ENCODE measurements at places on chromosomes 7 and 10.

DNA sequence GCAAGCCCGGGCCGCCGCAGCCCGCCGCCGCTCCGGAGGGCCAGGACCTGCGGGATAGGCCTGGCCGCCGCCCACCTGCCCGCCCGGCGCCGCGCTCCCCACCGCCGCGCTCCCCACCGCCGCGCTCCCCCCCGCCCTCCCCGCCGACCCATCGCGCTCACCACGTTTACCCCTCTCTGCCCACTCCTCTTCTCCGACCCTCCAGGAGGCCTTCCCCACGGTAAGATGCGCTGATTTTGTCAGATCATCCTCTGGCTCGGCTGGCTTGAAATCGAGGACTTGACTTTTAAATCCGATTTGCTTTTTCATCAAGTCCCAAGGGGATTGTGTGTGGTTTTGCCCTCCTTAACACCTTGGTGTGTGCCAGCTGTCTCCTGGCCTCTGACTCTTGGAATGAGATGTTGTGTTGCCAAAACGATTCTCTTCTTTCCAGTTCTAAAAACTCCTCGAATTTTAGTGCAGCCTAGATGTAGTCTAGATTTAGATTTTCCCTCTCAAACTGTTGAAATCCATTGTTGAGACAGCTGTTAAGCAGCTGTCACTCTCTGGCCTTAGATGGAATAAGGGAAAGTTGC, 738 bp downstream of the POM121 start:
- DNase-seq, result no peak

DNA sequence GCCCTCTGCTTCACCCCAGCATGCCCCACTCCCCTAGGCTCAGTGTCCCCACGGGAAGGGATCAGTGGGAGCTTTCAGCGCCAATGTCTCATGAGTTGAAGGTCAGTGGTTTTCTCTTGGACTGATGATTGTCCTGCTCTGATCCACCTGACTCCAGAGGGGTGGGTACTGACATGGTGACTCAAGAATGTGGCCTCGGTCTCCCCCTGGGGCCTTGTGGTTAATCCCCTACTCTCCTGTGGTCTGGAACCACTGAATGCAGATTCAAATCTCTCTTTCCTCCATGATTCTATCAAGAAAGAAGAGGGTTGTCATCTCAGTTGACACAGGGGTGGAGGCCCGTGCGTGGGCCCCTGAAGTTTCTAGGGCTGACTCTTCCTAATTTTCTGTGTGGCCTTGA, 176.9 kb downstream of the RPS24 start:
- DNase-seq, result no peak

- no peak for DNase-seq
These were observed 38.8 kb upstream of the CFAP46 start for GRCh38 chr10:132981173-132981555.

DNA sequence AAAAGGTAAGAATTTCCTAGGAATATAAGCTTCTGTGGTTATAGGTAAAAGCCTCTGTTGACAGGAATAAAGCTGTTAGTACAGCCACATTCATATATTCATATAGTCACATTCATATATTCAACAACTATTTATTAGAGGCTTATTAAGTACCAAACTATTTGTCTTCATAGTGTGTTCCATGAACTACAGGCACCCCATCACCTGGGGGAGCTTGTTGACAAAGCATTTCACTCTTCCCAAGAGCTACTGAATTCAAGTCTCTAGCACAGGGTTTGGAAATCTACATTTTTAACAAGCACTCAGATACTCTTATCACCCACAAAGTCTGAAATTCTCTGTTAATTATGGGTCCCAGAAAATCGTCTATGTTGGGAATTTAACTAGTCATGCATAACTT, 110.6 kb downstream of the RNLS start:
- no peak for DNase-seq

GRCh38 chr10:101284744-101285463, 55.6 kb upstream of the LBX1 start:
- no peak for DNase-seq

- DNase-seq, result no peak
These were observed 138.0 kb downstream of the TACC2 start for GRCh38 chr10:122126763-122127659.

GRCh38 chr10:33547976-33548375, 213.5 kb upstream of the NRP1 start:
- DNase-seq, result no peak

DNA sequence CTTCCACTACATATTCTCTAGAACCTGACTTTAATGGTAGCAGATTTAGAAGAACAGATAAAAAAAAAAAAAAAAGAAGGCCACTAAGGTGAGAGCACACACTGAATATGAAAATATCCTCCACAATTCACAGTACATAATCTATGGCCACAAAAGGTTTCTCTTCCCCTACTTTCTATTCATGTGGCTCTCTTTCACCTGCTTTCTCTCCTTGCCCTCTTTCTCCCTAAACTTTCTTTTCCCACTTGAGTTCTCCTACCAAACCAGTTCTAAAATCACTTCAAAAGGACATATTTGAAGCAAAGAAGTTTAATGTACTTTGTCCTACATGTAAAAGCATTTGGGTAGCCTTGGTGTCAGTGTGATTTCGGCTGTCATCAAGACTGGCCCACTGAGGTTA, 18.5 kb upstream of the DLX6 start:
- DNase-seq, result no peak

DNA sequence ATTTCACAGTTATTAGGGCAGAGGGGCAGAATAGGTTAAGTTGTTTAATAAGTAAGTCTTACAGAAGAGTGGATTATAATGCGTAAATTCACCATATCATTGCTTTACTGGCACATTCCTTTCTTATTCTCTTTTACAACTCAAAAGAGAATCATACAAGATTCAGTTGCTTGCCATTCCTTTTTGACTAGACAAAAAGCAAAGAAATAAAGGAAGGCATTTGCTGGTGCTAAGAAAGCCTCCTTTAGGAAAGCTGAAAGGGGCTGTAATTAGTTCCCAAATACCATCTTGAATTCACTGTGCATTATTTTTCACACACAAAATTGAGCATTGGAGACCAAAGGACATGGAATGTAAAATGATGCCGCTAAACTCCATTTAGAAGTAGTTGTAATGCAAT, 499.3 kb downstream of the NXPH1 start:
- DNase-seq, result no peak

DNA sequence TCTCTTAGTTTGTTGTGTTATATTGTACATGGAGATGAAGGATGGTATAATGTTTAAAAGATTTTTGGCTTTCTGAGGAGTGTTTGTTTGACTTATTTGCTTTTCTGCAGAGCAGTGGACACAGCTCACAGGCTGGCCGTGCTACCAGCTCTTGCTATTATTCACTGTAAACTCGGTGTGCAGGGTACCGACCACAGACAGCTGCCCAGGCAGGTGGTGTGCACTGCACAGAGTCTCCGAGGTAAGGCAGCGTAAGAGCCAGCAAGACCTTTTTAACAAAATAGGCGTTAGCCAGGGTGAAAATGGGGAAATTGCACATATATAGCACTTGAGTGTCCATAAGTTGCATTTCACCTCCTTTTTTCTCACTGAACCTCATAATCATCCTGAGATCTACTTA, 438.0 kb downstream of the CNTNAP2 start:
- DNase-seq, result no peak

DNA sequence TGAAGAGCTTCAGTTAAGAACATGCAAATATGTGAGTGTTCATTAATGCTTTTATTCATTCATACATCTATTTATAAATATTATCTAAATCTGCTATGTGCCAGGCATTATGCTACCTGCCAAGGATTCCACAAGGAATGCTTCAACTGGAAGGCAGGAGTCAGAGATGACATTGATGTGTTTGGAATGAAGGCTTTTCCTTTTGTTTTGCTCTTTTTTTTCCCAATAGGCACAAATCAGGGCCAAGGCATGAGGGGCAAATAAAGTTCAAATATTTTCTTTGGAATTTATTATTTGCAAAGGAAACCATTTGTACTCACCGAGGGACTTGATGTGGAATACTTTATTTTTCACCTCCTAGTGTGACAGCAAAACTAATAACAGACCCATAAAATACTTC, 530.3 kb downstream of the ARL4A start:
- no peak for DNase-seq

- no peak for DNase-seq
These were observed 243.3 kb upstream of the CDC14C start for GRCh38 chr7:48681006-48681405.

GRCh38 chr10:120437541-120437940, 19.5 kb upstream of the PLPP4 start:
- DNase-seq, result no peak

DNA sequence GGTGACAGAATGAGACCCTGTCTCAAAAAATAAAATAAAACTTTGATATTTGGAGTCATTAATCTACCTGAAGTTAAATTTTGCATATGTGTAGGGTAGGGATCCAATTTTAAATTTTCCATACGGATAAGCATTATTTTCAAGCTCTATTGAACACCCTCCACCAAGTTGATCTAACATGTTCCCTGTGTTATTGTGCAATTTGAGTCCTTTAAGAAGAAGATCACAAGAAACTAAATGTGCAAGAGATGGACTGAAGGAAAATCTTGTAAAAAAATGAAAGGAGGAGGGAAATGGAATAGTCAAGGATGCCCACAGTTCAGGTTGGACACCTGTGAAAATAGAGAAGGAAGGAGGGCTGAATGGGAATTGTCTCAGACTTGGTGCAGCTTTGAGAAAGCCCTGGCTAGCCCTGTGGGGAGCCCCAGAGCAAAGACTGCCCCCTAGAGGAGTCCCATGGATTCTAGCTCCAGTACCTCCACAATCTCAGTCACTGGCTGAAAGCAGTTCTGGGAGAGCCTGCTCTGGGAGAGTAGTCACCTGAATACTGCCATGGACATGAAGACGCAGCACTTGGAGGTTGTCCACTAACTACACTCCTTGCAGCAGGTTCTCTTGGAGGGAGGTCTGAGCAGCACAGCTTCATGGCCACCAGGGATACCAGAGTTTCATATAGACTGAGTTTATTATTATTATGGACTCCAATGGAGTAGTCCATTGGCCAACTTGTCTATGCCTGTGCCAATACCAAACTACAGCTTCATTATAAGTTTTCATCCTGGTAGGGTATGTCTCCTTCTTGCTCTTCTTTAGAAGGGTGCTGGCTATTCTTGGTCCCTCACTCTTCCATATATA, 5.7 kb upstream of the TIAL1 start:
- DNase-seq, result peak; percentile 15

- no peak for DNase-seq
These were observed 43.0 kb upstream of the ZNF438 start for GRCh38 chr10:31074722-31075086.

DNA sequence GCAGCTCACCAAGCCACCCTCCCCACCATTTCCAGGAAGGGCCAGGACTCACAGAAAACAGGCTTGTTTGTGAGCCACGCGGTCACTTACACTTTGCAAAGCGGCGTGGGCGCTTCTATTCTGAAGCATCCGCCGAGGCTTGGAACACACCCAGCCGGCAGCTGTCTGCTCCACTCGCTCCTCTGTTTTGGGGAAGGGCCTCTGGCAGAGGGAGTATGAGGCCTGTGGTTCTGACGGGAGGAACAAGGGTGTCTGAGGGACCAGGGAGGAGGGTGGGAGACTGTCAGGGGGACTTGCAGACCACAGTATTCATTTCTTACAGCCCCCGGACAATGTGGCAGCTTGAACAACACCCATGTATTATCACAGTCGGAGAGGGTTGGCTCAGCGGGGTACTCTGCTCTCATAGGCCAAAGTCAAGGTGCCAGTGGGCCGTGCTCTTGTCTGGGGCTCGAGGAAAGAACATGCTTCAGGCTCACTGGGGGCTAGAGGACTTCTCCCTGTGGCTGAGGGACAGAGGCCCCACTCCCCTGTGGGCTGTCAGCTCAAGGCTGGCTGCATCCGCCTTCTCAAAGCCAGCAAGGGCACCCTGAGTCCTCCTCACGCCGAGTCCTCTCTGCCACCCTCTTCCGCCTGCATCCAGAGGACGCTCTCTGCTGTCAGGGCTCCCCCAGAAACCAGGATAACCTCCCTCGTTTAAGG, 60.4 kb upstream of the FAM20C start:
- DNase-seq, result no peak

- no peak for DNase-seq
These were observed 290.5 kb upstream of the AKR1E2 start for GRCh38 chr10:4535521-4535920.

DNA sequence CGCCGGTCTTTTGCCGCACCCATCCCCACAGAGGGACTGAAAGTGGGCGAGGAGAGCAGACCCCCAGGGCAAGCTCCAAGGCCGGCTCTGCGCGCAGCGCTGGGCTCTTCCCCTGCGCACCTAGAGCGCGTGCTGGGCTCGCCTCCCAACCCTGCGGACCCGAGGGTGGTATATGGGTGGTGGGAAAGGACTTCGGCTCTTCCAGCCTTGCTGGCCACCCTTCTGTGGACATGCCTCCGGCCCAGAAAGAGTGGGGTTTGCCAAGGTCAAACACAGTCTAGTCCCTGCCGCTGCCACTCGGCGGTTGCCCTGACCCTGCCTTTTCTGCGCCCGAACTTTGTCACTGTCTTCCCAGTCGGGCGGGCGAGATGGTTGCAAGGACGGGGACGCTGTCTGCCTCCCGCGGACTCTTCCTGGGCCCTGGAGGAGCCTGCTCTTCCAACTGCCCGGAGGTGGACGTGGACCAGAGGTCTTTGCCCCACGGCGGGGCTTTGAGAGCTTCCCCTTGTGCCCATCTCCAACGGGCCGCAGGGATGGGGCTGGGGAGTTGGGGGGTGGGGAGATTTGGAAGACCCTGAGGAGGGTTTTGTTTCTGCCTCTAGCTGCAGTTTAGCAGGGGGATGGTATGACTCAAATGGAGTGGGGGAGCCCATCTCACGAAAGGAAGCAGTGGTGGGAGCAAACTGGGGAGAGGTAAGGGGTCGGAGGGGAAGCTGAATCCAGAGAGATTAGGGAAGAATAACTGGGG, 1.5 kb downstream of the ADCY1 start:
- DNase-seq, result no peak

GRCh38 chr7:33130184-33130583, 820 bp downstream of the BBS9 start:
- no peak for DNase-seq

DNA sequence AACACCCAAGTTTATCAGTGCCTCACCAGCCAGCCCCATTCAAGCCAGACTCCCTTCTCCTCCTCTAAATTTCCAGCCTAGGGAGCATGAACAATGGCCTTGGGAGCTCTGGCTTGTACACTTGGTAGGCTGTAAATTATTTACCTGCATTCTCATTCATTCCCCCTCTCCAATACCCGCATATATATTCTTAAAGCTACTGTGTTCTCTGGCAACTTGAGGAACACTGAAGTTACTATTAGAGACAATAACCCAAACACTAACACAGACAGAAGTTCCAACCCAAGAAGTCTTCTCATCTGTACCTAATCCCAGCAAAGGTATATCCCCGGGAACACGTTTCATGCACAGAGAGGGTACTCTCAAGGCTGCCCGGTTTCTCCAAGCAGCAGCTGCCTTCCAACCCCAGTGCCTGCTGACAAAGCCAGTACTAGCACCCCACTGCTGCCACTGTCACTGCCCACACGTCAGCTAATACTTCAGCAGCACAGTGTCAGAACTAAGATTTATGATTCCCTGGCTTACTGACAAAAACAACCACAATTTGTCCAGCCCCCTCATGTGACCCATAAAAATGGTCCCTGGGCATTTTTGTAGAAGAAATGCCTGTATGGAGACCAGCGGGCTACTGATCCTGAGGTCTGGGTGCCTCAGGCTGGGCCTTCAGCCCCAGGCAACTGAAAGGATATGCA, 3.1 kb downstream of the WDR91 start:
- no peak for DNase-seq

All from activated naive CD8-positive, alpha-beta T cell treated with anti-CD3 and anti-CD28 coated beads for 36 hours (primary cell).